ENCODE measurements at places on chromosomes 16 and 17.

GRCh38 chr17:1122533-1123392 is 57.0 kb downstream of the ABR start:
- peak; percentile 29 for DNase-seq

GRCh38 chr16:80303691-80304090 is 237.1 kb upstream of the DYNLRB2 start:
- DNase-seq: no peak

GRCh38 chr17:7623661-7624060 is 4.0 kb downstream of the SAT2 start:
- no peak for DNase-seq

DNA sequence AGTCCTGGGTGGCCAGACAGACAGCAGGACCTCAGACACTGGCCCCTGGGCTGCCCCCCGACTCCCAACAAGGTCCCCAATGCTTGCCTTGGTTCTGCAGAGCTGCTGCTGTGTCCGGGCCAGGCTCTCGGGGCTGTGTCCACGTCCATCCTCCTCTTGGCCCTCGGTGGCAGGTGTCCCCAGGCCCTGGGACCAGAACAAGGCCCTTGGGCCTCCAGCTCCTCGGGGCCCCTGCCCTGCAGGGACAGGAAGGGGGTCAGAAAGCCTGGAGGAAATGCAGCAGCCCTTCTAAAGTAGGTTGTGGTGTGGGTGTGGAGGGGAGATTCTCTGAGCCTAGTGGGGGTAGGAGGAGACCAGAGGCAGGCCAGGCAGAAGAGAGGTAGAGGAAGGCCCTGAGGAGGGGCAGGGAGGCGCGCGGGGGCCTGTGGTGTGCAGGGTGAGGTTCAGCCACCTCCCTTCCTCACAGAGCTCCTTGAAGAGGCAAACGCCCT is 2.5 kb upstream of the AXIN1 start:
- DNase-seq: no peak

DNA sequence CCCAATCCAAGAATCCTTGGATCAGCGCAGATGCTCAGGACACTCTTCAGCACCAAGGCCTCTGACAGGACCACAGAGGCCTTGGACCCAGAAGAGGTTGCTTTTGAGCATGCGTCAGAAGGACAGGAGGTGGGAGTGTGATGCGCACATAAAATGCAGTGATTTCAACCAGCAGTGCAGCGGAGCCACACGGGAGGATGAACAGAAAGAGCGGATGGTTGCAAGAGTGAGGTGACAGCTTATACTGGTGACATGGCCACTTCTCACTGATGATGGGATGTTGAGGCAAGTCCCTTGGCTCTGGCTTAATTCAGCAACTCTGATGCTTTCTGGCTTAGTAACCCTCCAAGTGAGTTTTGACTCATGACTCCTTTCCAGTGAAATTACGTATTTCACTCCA is 25.2 kb upstream of the ERN1 start:
- DNase-seq: no peak

GRCh38 chr17:21303441-21304065 is 19.0 kb downstream of the MAP2K3 start:
- no peak for DNase-seq

DNA sequence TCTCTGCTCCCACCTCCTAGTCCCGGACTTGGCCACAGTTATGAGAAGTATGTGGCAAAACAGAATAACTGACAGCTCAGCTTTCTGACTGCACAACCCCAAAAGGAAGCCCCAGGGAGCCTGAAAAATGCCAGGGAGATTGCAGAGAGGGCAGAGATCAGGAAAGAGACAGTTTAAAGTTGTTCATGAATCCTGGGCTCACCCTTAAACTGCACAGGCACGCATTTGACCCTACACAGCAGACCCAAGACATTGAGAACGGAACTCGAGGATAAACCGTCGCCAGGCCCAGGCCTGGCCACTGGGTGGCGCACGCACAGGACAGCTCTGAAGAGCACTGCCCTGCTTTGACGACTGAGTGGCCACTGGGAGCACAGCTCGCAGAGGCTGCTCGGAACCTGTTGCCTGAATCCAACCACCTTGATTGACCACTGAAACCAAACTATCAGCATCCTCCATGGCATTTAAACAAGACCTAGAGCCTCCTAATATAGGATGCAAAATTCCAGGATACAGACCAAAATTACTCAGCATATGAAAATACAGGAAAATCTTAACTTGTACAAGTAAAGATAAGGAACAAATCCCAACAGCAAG is 114.0 kb downstream of the C16orf95 start:
- peak; percentile 4 for DNase-seq

- no peak for DNase-seq
These were observed 26.7 kb upstream of the TEX2 start for GRCh38 chr17:64289741-64290141.

DNA sequence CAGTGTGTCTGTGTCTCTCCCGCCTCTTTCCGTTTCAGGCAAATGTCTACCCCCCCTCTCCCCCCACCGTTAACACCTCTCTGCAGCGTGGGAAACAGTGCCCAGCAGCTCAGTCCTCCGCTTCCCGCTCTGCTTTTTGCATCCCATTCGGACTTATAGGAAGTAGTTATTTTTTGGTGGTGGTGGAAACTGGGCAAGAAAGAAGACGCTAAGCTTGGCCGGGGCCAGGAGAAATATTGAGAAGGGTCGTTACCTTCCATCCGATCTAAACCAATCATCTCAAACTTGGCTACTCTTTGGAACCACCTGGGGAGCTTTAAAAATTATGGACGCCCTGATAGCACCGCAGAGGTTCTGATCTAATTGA is 499 bp upstream of the HLF start:
- no peak for DNase-seq

- no peak for DNase-seq
These were observed 18.9 kb upstream of the ELAC2 start for GRCh38 chr17:13036751-13037150.

DNA sequence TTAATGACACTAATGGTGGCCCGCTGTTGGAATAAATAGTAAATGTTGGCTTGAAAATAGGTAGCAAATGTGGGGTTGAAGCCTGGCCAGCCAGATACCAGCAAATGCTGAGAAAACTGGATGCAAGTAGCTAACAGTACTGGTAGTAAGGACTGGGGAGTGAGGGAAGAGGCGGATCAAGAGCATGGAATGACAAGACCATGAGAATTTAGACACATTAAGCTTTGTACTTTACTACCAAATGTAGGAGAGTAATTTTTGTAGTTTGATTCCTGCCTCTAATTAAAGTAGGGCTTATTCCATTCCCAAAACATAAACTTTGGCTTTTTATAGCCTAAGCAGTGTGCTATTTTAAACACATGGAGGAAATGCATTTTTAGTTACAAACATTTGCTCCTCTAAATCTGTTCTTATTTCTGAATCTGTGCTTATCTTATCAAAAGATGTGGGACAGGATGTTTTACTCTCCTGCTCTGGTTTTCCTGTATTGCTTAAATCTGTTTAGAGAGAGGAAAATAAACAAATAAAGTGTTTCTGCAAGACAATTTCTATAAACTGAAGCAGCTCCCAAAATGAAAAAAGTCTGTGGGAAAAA is 44.1 kb downstream of the CFDP1 start:
- no peak for DNase-seq

- no peak for DNase-seq
These were observed 46.9 kb upstream of the HNF1B start for GRCh38 chr17:37791447-37792399.

- DNase-seq: no peak
These were observed 4.9 kb downstream of the JPH3 start for GRCh38 chr16:87607223-87607622.

DNA sequence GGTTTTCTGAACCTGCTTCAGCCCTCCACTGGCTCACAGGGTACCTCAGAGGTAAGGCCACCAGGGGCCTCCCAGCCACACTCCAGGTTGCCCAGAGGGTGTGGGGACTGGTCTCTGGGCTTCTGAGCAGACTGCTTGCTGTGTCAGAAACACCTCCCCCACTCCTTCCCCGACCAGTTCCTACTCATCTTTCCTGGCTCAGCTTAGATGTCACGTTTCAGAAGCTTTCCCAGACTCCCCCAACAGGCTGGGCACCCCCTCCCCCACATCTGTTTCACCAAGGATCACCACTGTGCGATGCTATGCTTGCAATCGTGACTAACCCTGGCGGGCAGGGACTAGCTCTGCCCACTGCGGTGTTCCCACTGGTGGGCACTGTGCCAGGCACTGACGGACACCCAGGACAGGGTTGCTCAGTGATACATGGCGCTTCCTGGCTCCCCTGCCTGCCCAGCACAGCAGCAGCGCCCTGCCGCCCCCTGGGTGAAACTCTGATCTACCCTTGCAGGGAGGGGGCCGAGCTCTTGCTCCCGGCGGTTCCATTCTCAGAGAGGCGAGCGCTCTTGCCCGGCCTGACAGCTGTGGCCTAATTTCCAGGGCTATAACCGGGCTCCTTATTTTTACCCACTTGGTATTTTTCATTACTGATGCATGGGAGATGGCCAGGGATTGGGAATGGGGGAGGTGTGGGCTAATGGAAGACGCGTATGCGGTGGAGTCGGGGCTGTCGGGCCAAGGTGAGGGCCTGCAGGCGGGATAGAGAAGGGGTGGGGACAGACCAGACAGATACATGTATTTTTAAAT is 29.4 kb upstream of the MTSS2 start:
- DNase-seq: no peak

- no peak for DNase-seq
These were observed 63.9 kb upstream of the DNAJA2 start for GRCh38 chr16:47037396-47037745.

DNA sequence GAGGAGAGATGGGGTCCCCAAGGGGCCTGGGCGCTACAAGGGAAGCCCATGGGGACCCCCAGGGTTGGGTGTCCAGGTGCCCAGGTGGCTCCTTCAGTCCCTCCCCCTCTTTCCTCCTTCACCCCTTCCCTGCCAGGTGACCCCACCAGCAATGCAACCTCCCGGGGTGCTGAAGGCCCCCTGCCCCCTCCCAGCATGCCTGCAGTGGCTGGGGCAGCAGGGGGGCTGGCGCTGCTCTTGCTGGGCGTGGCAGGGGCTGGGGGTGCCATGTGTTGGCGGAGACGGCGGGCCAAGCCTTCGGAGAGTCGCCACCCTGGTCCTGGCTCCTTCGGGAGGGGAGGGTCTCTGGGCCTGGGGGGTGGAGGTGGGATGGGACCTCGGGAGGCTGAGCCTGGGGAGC is 4.0 kb downstream of the EFNB3 start:
- DNase-seq: no peak

DNA sequence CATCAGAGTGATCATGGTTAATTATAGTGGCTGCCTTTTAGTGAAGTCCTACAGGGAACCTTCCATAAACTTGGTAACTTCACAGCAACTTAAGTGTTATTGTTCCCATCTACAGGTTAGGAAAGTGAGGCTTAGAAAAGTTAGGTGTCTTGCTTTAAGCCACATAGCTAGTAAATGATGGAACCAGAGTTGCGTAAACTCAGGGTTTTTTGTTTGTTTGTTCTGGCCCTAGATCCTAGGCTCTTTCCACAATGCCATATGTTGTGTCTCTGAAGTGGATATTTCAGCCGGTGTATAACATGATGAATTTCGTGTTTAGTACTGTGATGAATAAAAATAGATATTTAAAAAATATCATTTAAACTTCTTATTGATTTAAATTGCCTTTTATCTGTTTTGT is 27.6 kb downstream of the DNAH9 start:
- no peak for DNase-seq

Measured in DMS153 (cell line).